ENCODE measurements at places on chromosomes 2 and 18.

- no peak for DNase-seq
Observed at GRCh38 chr2:37555457-37555856, 116.0 kb downstream of the CDC42EP3 start.

- DNase-seq = no peak
Observed at GRCh38 chr2:38233231-38233983, 143.7 kb downstream of the ATL2 start.

- DNase-seq = no peak
Observed at GRCh38 chr2:74571058-74571457, 16.5 kb downstream of the DOK1 start.

DNA sequence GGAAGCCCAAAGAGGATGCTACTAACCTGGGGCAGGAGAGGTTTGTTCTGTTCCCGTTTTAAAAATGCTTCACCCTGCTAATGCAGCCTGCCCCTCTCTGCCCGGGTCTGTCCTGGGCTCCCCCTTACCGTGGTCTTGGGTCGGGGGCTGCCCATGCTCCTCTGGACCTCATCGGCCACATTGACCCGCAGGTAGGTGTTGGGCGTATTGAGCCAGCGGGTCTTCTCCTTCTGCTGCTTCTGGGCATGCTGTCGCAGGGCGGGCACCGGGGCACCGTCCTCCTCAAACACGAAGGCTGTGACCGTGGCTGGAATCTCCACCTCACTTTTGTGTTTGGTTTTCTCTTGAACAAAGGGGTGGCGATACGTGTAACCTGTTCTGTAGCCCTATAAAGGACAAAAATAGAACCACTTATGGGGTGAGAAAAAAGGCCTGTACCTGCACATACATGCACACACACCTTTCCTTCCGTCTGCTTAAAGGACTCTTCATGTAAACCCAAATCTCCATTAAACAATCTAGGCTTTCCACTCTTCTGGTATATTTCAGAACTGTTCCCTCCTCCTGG is 89.3 kb downstream of the ADD2 start:
- no peak for DNase-seq

DNA sequence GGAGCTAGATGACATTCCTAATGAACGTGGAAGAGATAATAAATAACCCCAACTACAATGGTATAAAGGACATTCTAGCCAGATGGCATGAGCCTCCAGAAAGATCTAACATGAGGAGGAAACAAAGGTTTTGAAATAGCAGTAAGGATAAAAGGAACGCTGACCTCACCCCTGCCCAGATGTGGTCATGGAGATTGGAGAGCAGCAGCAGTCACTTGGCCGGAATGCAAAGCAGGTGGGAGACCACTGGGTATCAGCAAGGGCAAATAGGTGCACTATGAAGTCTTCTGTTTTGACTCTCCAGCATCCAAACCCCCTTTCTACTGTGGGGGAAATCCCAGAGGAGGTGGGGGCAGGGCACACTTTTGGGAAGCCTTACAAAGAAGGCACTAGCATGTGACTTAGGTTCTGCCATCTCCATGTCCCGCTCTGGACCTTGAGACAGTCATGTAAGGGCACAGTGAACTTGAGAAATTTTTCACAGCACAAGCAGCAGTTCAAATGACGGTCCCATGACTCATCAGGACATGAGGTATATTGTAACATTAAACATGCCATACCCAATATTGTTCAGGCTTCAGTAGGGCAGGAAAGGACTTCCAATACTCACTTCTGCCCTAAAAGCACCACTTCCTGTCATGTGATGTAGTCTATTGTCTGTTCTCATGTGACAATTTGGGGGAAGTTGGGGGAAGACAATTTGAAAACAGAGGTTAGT is 55.2 kb downstream of the METTL4 start:
- no peak for DNase-seq

DNA sequence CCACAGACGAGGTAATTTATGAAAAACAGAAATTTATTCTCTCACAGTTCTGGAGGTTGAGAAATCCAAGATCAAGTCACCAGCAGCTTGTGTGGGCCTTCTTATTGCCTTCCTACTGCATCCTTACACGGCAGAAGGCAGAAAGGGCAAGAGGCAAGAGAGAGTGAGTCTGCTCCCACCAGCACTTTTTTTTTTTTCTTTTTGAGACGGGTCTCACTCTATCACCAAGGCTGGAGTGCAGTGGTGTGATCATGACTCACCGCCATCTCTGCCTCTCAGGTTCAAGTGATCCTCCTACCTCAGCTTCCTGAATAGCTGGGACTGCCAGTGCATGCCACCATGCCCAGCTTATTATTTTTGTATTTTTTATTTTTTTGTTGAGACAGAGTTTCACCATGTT is 78.5 kb upstream of the HK2 start:
- DNase-seq = no peak

GRCh38 chr2:12087175-12087574 is 340.7 kb downstream of the LPIN1 start:
- no peak for DNase-seq

GRCh38 chr2:158015428-158016076 is 86.1 kb upstream of the UPP2 start:
- no peak for DNase-seq

DNA sequence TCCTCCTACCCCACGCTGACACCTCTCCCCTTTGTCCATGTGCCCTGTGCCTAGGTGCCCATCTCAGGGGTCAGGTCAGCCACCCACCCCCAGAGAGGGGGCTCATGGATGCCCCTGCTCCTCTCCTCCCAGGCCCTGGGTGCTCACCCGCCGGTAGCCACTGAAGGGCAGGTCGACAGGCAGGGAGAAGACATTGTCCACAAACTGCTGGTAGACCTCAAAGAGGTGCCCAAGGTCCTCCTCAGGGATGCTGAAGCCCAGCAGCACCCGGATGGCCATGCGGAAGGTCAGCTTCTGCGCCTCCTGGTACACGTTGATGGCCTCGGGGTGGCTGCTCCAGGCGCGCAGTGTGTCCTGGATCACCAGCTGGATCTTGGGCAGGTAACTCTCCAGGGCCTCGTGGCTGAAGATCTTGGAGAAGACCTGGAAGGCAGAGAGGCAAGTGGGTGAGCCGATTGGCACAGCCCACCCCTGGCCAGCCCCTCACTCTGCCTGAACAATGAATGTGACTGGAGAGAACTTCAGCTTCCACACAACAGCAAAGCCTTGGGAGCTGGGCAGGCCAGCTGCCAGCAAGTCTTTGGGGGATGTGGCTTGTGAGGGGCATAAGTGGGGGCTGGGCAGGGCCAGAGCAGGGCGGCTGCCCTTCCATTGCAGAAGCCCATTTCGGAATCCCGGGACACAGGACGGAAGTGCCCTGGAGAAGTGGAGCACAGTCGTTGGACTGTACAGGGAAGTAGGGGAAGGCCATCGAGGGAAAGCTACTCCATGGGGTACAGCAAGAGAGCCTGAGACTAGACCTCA is 12.5 kb downstream of the CYP26B1 start:
- DNase-seq = no peak

DNA sequence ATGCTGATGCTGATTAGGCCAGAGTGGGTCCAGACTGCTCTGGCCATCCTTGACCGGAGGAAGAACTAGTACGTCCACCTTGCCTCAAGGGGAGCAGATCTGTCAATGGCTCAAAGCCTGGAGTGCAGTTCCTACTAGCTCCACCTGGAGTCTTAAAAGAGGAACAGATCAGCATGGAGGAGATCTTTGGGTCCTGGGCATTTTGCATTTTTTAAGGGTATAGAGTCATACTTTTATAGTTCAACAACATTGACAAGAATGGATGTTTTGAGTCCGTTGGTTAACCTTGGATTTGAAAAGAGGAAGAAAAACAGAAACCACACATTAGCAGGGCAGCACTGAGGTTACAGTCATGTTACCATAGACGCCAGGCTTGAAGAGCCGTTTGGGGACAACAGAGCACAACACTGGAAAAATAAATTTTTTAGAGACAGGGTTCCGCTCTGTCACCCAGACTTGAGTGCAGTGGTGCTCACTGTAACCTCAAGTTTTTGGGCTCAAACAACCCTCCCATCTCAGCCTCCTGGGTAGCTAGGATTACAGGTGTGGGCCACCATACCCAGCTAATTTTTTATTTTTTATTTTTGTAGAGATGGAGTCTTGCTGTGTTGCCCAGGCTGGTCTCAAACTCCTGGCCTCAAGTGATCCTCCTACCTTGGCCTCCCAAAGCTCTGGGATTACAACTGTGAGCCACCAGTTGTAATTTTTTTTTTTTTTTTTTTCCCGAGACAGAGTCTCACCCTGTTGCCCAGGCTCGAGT is 78.5 kb downstream of the PRKCE start:
- DNase-seq = no peak

- no peak for DNase-seq
Observed at GRCh38 chr2:134181219-134181618, 72.7 kb upstream of the MGAT5 start.

- DNase-seq = no peak
Observed at GRCh38 chr2:127326289-127326945, 32.5 kb upstream of the ERCC3 start.

DNA sequence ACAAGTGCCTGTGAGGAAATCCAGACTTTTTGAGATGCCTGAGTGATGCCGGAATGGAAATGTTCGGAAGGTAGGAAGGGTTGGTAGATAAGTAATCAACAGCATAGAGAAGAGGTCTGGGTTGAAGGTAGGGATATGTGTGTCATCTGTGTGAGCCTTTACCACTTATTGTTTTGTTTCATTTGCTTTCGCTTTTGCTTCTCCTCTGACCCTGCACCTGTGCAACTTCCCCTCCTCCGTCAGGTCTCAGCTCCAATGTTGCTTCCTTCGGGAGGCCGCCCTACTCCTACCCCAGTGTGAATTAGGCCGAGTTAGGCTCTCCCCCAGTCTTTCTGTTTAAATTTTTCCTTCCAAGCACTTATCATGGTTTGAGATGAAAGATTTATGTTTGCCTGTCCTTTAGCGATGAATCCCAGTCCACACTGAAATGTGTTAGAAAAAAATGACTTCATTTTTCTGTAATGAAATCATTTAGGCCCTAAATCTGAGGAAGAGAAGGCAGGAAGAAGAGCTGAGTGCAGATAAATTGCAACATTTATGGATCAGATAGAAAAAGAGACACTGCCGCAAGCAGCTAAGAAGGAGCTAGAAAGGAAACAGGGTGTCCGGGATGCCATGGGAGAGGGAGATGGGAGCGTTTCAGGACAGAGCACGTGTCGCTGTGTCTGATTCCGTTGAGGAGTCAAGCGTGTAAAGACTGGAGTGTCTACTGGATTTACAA is 139.6 kb upstream of the PELI1 start:
- DNase-seq = no peak

- no peak for DNase-seq
Observed at GRCh38 chr18:24220318-24220688, 81.4 kb downstream of the CABYR start.

- no peak for DNase-seq
Observed at GRCh38 chr18:79484661-79485621, 89.2 kb downstream of the NFATC1 start.

GRCh38 chr18:49025426-49025766 is 74.6 kb upstream of the SMAD7 start:
- DNase-seq = no peak

DNA sequence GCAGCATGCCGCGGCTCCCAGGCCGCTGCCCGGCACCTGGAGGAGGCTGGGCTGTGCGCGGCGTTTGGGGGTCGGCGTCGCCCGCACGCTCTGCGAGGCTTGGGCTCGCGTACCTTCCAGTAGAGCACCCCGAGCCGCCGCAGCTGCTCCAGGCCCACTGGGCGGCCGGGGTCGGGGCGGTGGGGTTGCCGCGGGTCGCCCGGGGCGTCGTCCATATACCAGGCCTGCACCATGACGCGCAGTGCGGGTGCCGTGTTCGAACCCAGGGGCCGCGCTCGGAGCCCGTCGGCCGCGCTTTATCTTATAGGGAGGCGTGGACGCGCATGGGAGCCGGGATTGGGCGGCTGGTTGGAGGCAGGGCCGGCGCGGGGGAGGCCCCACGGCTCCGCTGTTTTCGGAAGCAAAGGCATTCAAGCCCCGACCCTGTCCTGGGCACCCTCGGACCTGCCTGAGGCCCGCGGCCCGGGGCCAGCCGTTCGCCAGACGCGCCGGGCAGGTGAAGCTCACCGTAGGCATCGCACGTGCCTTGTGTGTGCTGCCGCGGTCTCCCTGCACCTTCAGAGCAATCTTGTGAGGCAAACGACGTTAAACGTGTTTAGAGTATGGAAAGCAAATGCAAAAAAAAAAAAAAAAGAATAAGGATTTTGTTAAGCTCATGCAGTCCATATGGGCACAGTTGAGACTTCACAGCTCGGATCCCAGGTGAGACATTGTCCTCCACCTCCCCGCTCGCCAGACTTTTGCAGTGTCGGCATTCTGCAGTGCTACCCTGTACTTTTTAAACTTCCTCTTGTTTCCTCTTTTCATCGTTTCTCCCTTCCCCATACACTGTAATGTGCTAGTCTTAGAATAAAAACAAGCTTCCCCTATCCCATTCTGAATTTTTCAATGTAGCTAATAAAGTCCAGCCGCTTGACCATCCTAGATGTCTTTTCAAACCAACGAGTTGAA is at the start of gene ADI1:
ADI1 (minus strand) TSS at position 277 of the 951 bp plus-strand sequence; CDS start at position 233, 44 bp downstream.
- DNase-seq = peak; percentile 48

- DNase-seq = no peak
Observed at GRCh38 chr18:44968336-44968735, 287.6 kb downstream of the SETBP1 start.

- DNase-seq = no peak
Observed at GRCh38 chr2:160721089-160722040, 227.8 kb upstream of the RBMS1 start.

- DNase-seq = no peak
Observed at GRCh38 chr2:118728984-118729383, 118.5 kb downstream of the EN1 start.

- no peak for DNase-seq
Observed at GRCh38 chr2:207734264-207734635, 22.8 kb downstream of the CCNYL1 start.

- DNase-seq = no peak
Observed at GRCh38 chr2:196288006-196288538, 116.7 kb upstream of the STK17B start.

DNA sequence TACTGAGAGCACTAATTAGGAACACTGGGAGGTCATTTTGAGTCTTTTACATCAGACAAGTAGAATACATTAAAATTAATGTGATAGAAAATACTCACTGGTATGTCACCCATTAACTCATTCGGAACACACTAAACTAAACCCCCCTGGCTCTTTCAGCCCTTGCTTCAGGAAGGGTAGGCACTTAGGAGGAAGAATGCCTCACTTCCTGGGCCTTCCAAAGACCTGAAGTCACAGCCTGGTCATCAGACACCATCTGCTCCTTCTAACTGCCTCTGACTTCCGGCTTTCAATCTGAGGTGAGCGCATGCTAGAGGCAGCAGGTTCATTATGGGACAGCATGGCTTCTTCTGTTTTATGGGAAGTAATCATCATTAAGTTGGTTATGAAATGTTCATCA is 451.4 kb downstream of the PID1 start:
- no peak for DNase-seq

DNA sequence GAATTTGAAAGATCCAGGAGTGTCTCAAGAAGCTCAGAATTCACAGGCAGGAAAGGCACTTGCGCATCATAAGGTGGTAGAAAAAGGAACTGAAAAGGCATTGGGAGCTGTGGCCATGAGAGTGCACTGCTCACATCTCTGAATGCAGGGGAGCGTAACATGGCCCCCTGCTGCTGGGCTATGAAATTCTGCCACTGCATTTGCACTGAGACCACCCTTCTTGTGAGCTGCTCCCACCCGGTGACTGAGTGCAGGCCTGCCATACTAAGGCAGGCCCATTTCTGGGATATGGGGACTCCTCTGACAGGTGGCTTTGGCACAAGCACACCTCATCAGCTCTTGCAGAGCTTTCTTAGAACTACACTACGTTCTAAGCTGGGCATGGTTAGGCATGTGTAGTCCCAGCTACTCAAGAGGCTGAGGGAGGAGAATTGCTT is 25.3 kb upstream of the STARD7 start:
- DNase-seq = no peak
